ENCODE measurements at places on chromosomes 1 and 21.

- DNase-seq = no peak
Observed at GRCh38 chr1:154865442-154866256, 4.4 kb downstream of the KCNN3 start.

DNA sequence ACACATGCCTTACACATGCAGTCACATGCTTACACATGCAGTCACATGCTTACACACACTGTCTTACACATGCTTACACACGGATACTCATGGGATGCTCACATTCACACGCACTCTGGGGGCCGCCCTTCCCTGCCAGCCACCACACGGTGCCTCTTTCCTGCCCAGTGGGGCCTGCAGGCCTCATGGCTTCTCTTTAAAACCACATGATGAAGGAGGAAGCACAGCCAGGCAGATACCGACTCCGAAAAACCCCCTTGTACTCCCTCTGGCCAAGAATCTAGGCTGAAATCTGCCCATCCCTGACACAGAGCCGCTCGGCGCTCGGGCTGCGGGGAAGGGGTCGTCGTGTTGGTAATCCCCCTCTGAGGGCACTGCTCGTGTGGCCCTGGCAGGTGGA is 113.0 kb downstream of the PRDM16 start:
- DNase-seq = no peak

GRCh38 chr1:226711976-226712741 is 26.9 kb downstream of the ITPKB start:
- no peak for DNase-seq

DNA sequence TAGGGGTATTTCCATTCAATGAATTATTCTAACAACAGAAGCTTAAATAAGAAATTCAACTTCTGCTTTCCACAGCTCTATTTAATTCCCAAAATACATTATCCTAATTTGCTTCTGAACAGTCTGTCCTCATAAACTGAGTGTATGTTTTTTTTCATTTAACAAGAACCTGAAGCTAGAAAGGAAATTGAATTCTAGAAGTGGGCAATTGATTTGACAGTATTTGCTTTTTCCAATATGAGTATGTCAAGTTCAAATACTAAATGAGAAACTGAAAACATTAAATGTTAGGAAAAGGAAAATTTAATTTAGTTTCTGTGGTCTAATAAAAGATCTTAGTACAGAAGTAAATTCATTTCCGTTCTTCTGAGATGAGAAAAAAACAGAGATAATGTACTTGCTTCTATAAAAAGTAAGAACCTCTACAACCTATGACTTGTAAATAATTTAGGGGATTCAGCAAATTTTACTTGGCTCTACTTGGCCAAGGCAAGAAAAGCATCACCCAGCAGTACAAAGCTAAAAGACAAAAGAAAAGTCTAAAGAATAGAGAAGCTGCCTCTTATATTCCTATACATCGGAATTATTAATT is 31.1 kb downstream of the RAB3GAP2 start:
- no peak for DNase-seq

DNA sequence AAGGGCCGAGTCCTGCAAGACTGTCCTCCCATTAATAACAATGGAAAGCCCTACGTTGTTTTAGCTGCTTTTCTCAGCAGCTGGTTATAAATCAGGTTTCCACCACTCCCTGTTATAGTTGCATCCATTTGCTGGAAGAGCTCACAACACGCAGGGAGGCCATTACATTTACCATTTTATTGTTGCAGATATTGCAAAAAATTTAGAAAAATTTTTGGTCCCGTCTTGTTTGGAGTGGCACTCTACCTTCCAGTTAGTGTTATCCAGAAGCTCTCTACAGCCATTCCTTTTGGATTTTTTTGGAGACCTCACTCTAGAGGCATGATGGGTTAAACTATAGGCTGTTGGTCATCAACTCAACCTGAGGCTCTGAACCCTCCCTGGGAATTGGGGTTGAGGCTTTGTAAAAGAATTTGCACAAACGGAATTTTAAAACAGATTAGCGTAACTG is 1532.1 kb upstream of the TPTE start:
- no peak for DNase-seq

- DNase-seq = no peak
Observed at GRCh38 chr1:7572654-7573152, 198.4 kb upstream of the VAMP3 start.

DNA sequence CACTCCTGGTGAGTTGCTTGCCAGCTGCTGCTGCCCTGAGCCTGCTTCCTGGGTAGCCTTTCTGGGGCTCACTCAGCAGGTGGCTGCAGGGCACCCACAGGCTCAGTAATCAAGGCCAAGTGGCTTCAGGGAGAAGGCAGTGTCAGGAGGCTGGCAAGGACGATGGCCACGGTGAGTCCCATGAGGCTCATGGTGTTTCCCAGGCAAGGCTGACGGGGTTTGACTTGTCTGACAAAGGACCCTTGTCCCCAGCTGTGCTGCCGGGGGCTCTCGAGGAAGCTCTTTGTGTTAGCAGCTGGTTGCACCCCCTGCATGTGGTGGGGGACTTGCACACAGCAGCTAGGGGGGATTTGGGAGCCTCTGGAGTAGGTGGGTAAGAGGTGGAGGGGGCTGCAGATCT is 190.5 kb upstream of the C1orf174 start:
- DNase-seq = no peak

- DNase-seq = no peak
Observed at GRCh38 chr1:216607067-216607697, 116.0 kb downstream of the ESRRG start.

DNA sequence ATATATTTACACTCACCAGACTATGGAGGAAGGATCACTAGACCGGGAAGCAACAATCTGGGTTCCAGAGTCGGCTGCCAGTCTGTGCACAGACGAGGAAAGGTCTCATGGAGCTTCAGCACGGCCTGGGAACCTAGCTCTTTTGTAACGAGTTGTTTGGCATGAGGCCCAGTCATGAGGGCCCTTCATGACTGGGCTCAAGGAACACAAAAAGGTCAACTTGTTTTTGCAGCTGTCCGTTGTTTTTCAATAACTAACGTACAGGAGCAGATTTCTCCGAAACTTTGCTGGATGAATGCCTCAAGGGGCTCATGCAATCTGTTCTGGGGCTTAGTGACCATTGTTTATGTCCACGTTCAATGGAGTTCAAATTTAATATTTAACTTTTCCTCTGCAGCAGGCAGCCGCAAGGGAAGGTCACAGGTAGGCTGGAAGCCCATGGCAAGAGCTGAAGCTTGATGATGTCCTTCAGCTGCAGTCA is 5.9 kb upstream of the STUM start:
- no peak for DNase-seq

GRCh38 chr1:178417858-178418257 is 78.9 kb downstream of the CLEC20A start:
- DNase-seq = no peak

GRCh38 chr1:20811916-20812315 is 24.8 kb upstream of the HP1BP3 start:
- no peak for DNase-seq

- no peak for DNase-seq
Observed at GRCh38 chr1:53825306-53825705, 12.8 kb downstream of the NDC1 start.

DNA sequence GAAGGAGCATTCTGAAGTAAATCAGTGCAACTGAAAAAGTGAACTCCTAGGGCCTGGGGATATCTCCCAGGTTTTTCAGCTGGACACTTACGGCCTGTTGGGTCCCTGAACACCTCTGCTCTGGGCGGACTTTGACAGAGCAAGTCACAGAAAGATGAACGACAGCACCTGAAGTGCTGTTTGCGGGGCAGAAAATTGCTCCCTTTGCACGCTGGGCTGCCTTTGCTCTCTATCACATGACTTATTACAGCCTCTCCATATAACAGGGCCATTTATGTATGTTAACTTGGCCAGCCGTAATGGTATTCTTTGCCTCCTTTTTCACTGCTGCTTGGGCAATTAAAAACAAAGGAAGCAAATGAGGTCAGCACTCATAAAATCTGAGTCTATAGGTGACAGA is 332.9 kb downstream of the BARHL2 start:
- DNase-seq = peak; percentile 8

DNA sequence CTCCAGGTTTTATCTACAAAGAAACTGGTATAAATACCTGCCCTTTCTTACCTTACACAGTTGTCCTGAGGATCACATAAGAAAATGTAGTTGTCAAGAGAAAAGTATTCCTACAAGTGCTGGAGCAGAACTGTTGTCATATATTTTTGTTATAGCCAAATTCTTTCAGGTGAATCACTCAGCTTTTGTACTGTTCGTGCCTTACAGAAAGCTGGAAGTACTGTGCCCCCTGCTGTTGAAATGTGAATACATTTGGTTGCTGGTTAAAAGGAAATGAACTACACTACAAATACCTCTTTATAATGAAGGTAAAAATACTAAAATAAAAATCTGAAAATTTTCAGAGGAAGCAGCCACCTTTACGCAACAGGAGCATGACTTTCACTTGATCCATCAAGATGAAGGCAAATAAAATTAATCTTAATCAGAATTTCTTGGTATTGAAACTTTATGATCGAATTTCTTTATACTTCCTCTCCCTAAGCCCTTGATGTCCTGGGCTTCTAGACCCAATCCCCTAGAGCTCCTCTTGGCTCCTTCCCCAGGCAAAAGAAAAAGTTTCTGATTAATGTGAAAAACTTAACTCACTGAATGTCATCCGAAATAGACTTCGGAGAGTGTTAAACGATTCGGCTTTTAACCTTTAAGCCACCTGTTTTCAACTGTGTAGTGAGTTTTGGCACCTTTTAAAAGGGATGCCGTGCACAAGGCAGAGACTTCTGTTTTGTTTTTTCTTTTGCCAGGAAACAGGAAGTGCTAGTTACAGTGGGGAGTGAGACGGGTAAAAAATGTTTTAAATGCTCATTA is 12.5 kb downstream of the CHML start:
- no peak for DNase-seq

DNA sequence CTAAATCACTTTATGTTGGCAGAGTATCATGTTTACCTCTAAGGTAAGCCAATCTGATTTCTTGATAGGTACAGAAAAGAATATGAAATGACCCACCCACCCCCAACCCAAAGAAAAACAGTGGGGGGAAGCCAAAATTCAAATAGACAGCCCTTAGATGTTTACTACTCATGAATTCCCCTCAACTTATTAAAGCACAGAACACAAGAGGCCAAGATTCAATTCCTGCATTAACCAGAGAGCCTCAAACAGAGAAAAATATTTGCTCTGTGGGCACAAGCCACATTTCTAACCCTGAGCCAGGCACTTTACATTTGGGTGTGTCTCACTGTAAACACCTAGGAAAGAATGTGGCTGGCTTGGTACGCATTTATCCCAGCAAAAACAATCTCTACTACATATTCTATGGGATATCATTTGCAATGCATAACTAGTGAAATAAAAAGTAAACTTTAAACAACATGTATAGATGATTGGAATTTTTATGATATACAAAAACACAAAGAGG is 84.3 kb downstream of the PTPN14 start:
- DNase-seq = no peak

GRCh38 chr1:44949286-44949685 is 37.1 kb downstream of the EIF2B3 start:
- DNase-seq = no peak

- DNase-seq = no peak
Observed at GRCh38 chr1:94247138-94248094, 10.0 kb upstream of the ARHGAP29 start.

DNA sequence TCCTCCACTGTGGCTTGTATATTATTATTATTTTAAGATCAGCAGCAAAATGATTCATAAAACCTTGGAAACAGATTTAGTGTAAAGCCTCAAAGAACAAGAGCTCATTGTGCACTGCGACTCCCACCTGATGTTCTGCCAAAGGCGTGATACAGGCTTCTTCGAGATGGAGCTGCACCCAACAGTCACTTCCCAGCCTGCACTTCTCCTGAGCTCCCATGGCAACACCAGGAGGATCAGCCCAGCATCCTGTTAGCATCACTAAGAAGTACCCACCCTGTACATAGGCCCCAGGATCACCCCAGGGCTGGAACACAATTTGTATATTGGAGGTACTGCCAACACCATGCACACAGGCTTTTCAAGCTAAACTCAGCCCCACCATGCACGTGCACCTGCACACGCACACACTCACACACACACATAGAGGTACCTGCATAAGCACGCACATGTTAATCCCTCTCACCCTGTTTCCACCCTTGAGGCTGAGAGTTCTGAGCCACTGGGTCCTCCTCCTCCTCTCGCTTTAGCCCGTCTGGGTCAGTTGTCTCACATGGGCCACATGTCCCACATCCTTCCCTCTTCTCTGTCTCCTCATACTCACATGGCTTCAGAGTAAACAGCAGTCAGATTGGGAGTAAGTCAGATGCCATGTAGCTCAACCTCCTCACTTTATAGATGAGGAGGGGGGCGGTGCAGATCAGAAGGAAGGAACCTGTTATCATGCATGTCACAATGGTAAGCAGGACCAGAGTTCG is 281.9 kb upstream of the POU3F1 start:
- DNase-seq = no peak

GRCh38 chr1:23745515-23745914 is 2.2 kb downstream of the ELOA start:
- DNase-seq = no peak

DNA sequence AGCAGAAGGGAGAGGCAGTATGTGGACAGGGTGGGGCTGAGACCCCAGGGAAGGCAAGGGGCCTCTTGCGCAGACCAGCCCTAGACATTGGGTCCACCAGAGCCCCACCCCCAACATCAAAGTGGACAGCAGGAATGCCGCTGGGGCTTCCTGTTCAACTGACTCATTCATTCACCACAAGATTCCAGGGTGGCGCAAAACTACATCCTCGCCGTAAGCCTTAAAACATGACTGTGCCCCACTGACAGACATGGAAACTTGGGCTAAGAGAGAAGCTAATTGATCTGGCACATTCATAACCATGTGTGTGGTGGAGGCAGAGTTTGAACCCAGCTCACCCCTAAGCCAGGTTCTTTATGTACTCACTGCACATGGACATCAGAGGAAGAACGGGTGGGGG is 14.0 kb downstream of the COL16A1 start:
- DNase-seq = no peak

GRCh38 chr1:166730299-166730888 is 108.9 kb upstream of the POGK start:
- DNase-seq = no peak

DNA sequence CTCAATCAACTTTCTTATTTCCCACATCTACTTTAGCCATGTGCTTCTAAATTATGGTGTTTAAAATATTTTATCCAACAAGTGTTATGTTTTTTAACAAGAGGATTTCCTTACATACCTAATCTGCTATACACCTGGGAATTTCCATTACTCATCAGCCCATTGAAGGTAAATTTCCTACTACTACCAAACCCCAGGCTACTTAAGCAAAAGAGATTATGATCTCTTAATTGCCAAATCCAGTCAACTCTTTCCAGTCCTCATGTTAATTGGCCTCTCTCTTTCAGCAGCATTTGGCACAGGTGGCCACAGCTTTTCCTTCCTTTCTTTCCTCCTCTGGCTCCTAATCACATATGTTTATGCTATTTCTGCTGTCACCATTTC is 5.1 kb upstream of the C1orf162 start:
- no peak for DNase-seq

GRCh38 chr1:237226177-237226944 is 184.4 kb downstream of the RYR2 start:
- no peak for DNase-seq

DNA sequence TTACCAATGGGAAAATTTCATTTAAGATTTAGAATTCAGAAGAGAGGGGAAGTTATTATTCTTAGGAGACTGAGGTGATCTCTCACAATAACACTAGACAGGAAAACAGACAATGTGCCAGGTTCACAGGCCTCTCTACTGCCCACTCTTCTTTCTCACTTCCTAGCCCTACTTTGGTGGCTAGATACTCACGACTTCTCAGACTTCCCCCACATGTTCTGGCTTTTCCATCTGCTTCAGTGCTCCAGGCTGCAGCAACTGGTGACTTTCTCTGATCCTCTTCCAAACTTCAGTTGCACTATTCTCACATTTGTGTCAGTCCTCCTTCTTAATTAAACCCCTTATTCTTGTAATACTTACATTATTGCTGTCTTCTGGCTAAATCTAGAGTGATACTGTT is 208.7 kb upstream of the KCTD3 start:
- DNase-seq = no peak

All from NCI-H1417 treated with DMSO at 0.1 percent for 48 hours (cell line).